SJSA1 (cell line): ENCODE measurements at places on chromosomes 12 and 14. TPM values are rescaled to one million over a fixed set of nuclear protein-coding genes. Genes with fewer than 3 reads are reported as not detected.

- DNase-seq, result no peak
These were observed 296.1 kb downstream of the RERGL start for GRCh38 chr12:17793854-17794253.

GRCh38 chr12:2358986-2359658, 306.3 kb downstream of the CACNA1C start:
- DNase-seq, result no peak

DNA sequence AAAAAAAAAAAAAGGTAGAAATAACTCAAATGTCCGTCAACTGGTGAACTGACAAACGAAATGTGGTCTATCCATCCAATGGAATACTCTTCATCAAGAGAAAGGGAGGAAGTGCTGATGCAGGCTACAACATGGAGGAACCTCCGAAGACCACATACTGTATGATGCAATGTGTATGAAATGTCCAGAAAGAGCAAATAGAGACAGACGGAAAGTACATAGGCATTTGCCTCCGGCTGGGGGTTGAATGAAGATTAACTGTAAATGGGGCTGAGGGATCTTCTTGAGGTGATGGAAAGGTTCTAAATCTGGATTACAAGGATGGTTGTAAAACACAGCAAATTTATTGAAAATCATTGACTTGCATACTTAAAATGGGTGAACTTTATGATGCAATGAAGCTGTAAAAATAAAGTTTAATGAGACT, 35.4 kb downstream of the DLK1 start:
- DNase-seq, result peak; percentile 20

DNA sequence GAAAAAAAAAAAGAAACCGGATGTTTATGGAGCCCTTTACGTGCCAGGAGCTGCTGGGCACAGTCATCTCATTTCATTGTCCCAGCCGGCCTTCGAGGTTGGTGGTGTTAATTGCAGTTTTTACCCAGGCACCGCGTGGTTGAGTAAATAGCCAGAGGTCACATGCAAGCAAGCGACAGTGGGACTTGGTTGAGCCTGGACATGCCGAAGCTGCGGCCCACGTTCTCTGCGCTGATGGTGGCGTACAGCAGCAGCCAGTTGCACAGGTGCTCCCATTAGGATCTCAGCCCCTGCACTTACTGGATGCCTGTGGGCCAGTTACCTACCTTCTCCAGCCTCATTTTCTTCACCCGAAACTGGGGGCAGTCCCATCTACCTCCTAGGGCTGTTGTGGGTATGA, 54.0 kb downstream of the TSPAN9 start:
- no peak for DNase-seq

DNA sequence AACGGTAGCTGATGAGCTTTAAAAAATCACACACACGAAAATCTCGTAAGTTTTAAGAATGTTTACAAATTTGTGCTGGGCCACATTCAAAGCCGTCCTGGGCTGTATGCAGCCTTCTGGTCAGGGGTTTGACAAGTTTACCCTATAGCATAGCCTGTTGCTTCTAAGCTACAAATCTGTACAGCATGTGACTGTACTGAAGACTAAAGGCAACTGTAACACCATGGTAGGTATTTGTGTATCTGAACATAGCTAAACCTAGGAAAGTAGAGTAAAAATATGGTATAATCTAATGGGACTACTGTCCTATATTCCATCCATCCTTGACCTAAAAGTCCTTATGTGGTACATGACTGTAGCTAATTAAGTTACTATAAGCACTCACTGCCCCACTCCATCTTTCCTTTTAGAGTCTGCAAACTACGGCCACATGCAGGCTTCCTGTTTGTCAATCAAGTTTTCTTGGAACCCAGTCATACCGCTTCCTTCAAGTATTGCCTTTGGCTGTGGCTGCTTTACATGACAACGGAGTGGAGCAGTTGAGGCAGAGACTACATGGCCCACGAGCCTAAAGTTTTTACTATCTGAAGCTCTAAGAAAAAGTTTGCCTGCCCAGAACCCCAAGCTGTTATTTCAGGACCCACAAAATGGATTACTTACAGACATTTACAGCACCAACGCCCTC, 18.5 kb downstream of the KRT7 start:
- no peak for DNase-seq

NELL2 gene
- total RNA-seq, result not detected in 2 replicates

- no peak for DNase-seq
These were observed 234.9 kb upstream of the PLEKHG7 start for GRCh38 chr12:92467886-92468285.

LEMD3 gene
- total RNA-seq, result 30.7 and 34.0 TPM in 2 replicates

- no peak for DNase-seq
These were observed 184.2 kb upstream of the FOXN3 start for GRCh38 chr14:89600950-89601826.

ATG2B gene
- 5.0 and 11.0 TPM in 2 replicates for total RNA-seq

- DNase-seq, result no peak
These were observed 365.0 kb downstream of the CCER1 start for GRCh38 chr12:90589956-90590355.

- no peak for DNase-seq
These were observed 63.7 kb upstream of the PZP start for GRCh38 chr12:9271875-9272274.

GRCh38 chr12:23581913-23582312, 367.6 kb downstream of the SOX5 start:
- no peak for DNase-seq

- DNase-seq, result no peak
These were observed 11.0 kb downstream of the PAPLN start for GRCh38 chr14:73248108-73248868.

GRCh38 chr12:105547786-105548185, 217.3 kb downstream of the C12orf75 start:
- no peak for DNase-seq

DNA sequence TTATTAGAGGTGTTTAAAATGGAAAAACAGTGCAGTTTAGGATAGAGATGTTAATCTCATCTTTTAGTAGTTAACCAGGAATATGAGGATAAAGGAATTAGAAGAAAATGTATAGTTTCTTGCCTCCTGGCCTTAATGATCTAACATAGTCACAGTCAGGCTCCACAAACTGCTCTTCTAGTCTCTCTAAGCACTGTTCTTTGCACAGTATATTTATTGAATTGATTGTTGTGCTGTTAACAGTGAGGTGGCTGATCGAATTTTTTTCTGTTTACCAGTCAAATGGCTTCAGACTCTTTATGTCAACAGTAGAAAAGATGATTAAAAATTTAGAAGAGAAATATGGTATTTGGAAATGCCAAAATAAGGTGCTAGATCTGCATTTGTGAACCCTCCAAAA, 37.8 kb downstream of the ATF7IP start:
- DNase-seq, result no peak

DNA sequence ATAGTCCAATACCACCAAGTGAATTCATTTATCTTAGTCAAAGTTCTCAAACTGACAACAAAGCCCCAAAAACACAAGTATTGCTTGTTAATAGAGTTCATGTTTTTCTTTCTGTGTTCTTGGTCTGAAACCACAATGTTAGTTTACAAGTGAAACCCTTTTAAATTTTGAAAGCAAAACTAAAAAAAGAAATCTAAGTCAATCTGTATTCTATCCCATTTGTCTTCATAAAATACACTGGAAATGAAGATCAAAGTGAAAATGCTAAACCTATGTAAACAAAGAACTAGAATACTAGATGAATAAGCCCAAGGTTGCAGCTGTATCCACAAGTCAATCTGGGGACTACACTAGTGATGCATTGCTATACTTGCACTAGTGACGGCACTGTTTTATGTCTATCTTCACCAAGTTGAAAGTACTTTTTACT, 10.4 kb downstream of the MAP4K5 start:
- peak; percentile 41 for DNase-seq

ART4 gene
- 0.03 and 0.08 TPM in 2 replicates for total RNA-seq

EPYC gene
- 0.05 TPM in 1 of 2 replicates, not detected in the other for total RNA-seq

GRCh38 chr12:122014781-122015180, 6.9 kb upstream of the BCL7A start:
- no peak for DNase-seq

PPP1R13B gene
- 1.2 and 3.0 TPM in 2 replicates for total RNA-seq
